ENCODE measurements at places on chromosomes 16 and 17.

GRCh38 chr17:55246583-55246982 lies 18.2 kb upstream of the HLF start:
- no peak for DNase-seq

GRCh38 chr16:66538910-66539309 lies 11.0 kb downstream of the TK2 start:
- DNase-seq = no peak

- DNase-seq = no peak
Measured at GRCh38 chr17:67474081-67474661, 97.1 kb downstream of the PITPNC1 start.

DNA sequence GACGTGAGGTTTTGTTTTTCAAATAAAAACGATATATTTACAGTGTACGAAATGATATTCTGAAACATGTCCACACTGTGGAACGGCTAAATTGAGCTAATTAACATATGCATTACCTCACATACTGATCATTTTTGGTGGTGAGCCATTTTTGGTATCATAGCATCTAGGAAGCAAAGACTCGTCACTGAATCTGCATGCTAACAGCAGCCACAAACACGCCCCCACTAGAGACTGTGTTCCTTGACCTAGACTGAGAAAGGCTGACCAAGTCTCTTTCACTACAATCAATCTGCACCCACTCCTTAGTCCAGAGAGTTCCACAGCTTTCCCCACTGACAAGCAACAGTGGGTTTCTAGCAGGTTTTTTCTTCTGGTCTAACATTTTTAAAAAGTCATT lies 29.5 kb downstream of the NPLOC4 start:
- DNase-seq = no peak

- no peak for DNase-seq
Measured at GRCh38 chr17:47978324-47978723, 7.4 kb downstream of the CDK5RAP3 start.

DNA sequence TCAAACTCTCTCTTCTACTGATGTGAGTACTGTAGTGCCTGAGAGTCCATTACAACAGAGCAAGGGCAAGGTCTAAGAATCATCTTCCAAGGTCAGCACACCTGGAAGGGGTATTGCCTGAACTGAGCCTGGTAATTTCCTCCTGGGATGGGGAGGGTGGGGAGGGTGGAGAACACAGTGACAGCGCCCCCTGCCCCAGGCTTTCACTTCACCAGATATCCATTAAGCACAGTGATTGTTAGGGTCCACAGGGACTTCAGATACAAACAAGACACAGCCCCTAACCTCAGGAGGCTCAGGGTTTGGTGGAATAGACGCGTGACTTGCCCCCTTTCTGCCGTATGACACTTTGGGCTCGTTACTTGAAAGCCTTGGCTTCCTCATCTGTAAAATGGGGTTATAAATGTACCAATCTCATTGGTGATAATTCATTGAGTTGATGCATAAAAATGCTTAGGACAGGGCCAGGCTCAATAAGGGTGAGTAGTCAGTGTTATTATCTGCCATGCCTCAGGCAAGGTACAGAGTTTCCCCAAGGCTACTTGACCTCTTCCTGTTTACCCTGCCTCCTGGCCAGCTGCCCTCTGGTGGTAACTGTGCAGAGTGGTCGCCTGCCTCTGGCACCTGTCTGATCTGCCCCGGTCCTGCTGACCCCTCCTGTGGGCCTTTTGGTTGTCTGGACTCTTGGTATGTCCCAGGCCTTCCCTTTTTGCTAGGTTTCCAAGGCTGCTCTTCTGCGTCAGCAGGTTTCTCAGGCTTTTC lies 13.1 kb upstream of the BRD7 start:
- no peak for DNase-seq

GRCh38 chr17:73481676-73482075 lies 162.6 kb downstream of the SDK2 start:
- no peak for DNase-seq
